Right cardiac atrium (tissue), 5 donors: ENCODE measurements at places on chromosomes 4 and X.
A peak's percentile ranks its signal among the peaks of the same experiment; 100 is the strongest.

DNA sequence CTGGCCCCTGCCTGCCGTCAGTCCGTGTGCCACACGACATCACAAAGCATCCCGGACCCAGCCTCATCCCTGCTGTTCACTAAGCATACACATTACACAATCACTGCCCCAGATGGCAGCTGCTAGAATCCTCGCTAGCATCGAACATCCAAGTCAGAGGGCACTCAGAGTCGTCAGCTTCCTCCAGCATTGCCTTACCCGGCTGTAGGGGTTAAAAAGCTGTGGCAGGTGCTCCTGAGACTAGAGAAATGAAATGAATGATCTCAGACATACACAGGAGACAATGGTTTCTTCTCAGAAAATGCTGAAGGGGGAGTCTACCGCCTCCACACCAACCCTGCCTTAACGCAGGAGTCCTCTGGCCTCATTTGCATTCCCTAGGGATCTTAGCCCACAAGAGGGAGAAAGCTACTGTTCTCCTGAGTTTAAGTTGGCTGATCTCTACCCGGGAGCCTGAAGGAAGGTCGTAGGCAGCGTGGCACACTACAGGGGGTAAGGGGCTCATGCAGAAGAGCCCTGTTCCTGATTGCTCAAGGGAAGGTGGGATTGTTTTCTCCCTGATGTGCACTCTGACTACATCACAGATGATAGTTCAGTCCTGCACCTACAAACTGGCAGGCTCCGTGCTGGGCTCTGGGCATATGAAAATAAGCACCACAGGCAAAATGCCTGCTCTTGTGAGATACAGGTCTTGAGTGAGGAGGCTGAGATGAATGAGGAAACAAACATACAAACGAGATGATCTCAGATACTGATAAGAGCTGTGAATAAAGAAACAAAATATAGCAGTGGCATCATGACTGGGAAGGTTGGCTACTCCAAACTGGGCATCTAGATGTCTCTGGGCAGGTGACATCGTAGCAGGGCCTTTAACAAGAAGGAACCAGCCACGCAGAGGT lies 2.6 kb upstream of the KIAA0232 start:
- DNase-seq = no peak

GRCh38 chr4:182649698-182650477 lies 267.3 kb downstream of the DCTD start:
- no peak for DNase-seq

- DNase-seq = no peak
Measured at GRCh38 chrX:68411729-68412128, 21.6 kb downstream of the OPHN1 start.

- DNase-seq = no peak
Measured at GRCh38 chr4:71550220-71551165, 211.7 kb downstream of the SLC4A4 start.

DNA sequence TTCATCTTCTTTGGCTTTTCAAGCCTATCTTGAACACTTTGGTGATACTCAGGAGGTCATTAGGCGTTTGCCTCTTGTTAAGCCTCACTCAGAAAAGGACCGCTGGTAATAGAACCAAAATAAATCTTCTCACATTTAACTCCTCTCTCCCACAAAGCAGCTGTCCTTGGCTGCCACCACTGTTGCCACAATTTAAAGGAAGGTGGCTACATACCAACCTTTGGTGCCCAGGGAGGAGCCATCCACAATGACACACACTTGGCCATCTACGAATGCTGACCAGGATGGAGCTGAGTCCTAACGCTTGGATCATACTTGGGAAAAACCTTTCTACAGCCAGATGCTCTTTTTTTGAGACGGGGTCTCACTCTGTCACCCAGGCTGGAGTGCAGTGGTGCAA lies 210.2 kb downstream of the HS6ST2 start:
- DNase-seq = no peak

- no peak for DNase-seq
Measured at GRCh38 chrX:13837290-13837745, 20.4 kb upstream of the GPM6B start.

DNA sequence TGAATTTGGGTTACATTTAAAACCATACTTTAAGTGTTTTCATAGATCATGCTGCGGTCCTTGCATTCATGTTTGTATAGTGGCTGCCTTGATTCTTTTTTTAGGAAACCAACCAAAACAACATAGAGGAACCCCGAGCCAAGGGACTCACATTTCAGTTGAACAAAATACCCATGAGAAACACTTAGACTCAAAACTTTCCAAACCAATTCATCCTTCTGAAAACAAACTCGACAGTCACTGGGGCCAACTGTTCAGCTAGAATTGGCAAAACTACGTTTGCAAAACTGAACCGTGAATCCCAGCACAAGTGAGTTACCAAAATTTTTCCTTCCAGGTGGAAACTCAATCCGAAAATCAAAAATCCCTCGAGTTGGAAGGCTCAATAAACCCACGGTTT lies 1.4 kb downstream of the ADGRA3 start:
- no peak for DNase-seq

- peak; percentile 14 for DNase-seq
Measured at GRCh38 chrX:50779694-50780093, 34.3 kb downstream of the SHROOM4 start.

GRCh38 chrX:28189011-28189410 lies 207.8 kb upstream of the DCAF8L1 start:
- no peak for DNase-seq

DNA sequence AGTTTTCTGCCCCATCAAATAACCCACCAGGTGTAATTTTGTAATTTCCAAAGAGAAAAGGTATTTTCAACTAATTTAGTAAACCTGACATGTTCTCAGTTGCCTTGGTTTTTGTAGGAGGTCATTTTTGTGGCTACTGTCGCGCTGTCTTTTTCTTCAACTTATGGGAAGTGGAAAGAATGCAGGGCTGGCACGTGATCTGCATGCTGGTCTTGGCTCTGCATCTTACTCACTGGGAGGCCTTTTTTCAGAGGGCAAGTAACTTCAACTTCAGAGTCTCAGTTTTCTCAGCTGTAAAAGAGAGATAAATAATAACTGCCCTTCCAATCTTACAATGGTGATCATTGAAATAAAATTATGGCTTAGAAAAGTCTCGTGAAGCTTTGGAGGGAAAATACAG lies 109.9 kb upstream of the SMIM10 start:
- no peak for DNase-seq

GRCh38 chrX:72180539-72180938 lies 1.0 kb upstream of the PIN4 start:
- DNase-seq = no peak

GRCh38 chr4:40473578-40474388 lies 138.7 kb downstream of the CHRNA9 start:
- no peak for DNase-seq

GRCh38 chr4:147019091-147019490 lies 73.4 kb upstream of the TTC29 start:
- DNase-seq = peak; percentile 77

DNA sequence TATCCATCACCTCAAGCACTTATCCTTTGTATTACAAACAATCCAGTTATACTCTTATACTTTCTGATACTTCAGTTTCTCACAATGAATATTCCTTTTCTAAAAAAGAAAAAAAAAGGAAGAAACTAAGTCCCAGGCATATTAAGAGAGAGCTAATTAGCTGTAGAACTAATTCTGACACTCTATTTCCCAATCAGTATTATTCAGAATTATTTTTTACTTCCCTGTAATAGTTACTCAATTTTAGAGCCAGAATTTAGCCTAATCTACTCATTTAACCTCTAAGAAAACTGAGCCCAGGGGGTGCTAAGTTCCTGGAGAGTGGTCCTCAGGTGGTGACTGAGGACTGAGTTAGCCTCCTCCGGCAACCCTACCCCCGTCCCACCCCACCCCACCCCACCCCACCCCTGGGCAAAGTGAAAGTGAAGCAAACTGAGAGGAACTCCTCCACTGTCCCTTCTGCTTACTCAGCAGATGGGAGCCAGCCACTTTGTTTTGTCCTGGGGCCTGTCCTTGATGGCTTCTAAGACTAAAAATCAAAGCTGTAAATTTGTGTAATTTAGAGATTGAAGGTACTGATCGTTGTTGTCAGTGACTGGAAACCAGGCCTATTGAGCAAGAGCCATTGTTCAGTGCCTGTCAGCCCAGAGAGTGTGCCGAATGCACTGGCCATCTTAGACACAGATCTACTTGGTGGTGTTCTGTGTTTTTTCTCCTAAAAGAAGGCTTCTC lies 162.1 kb downstream of the CBR4 start:
- no peak for DNase-seq

GRCh38 chr4:67125636-67126514 lies 419.4 kb downstream of the CENPC start:
- DNase-seq = no peak

DNA sequence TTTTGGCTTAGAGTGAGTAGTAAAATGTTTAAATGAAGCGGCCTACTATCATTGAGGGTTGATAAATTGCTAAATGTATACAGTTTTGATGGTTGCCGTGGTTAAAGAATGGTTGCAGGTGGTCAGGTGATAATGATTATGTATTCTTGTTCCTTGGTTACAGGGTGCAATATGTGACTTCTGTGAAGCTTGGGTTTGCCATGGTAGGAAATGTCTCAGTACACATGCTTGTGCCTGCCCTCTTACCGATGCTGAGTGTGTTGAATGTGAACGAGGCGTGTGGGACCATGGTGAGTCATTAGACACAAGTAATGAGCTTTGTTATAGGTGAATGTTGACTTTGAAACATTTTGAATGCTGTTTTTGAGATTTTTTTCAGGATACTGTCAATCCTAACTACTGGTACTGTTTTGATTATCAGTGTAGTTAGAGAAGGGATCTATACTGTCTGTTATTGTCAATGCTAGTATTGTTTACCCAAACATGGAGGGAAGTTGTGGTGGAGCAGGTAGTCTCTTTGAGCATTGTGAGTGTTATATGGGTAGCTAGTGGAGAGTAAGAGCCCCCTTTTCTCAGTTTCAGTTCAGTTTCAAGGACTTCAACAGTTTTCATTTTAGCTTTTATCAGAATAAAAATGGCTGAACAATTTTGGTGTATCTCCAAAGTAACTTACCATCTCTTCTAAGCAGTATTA lies 8.9 kb downstream of the ZNF330 start:
- no peak for DNase-seq

DNA sequence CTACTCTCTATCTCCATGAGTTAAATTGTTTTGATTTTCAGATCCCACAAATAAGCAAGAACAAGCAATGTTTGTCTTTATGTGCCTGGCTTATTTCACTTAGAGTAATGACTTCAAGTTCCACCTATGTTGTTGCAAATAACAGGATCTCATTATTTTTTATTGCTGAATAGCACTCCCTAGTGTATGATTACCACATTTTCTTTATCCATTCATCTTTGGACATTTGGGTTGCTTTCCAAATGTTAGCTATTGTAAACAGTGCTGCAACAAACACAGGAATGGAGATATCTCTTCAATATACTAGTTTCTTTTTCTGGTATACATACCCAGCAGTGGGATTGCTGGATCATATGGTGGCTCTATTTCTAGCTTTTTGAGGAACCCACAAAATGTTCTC lies 136.0 kb downstream of the SLITRK2 start:
- no peak for DNase-seq

DNA sequence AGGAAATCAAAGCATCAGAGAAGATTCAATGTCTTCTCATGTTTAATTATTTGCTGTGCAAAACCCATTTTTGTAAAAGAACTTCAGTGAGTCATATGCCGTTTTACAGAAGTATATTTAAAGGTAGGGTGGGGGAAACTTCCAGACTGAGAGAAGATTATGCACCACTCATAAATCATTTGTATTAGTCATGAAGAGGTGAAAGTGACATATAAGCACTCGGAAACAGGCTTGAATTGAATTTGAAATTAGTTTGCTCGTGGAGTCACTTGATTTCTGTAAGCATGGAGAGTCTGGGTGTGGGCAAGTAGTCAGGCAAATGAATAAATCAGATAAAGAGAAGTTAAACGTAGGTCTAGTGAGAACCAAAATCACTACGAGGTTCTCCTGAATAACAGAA lies 335.1 kb downstream of the ANK2 start:
- DNase-seq = no peak

DNA sequence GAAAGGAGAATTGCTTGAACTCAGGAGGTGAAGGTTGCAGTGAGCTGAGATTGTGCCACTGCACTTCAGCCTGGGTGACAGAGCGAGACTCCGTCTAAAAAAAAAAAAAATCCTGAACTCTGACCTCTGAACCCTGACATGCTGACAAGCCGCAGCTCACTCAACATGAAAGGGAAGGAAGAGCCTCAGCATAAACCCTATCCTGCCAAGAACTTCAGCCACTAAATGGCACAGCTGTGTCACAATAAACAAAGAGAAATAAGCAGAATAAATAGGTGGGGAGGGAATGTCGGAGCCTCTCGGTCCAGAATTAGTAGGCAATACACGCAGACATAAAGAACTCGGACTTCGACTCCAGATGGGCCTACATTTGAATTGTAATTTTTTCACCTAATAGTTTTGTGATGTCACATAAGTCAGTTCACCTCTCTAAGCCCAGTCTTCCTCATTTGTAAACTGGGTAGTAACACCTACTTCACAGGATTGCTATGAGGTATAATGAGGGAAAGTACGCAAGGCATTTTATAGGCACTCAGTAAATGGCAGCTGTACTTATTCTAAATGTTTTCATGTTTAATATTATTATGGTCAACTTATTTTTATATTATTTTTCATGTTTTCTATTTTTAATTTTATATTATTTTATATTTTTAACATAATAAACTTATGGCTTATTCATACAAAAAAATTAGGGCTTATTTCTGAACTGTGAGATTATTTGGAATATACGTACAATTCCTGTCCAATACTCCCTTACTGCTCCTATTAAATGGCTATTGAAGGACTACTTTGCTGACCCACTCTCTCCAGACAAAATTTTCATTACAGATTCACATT lies 243.4 kb downstream of the SCFD2 start:
- no peak for DNase-seq

DNA sequence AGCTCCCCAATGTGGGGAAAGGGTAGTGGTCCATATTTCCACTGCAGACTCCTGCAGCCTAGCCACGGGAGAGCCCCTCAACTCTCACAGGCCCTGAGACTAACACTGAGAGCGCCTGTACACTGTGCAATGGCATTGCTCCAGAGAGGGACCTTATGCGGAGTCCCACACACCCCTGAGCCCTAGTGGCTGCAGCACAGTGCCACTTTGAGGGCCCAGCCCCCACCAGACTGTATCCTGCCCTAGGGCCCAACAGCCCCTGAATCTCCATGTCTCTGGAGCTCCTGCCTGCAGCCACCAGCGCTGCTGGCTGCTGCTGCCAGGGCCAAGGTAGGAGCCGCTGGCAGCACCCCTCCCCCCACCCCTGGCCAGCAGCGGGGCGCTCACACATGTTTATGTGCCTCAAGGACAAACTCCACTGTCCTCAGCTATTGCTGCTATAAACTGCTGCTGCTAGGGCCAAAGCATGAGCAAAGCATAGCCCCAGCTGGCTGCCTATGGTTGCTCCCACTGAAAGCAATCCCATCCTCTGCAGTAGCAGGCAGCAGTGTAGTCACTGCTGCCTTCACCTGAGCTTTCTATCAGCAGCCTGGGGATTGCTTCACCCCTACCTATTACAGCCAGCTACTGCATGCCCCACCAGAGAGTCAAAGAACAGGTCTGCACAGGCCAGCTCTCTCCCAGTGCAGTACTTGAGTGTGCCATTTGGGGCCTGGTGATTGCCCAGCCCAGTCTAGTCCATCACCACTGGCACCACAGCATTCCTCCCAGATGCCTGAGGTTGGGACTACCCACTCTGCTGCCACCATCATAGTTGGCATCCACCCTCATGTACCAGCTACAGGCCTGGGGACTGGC lies 24.3 kb downstream of the TMEM154 start:
- no peak for DNase-seq
